GM12891 (cell line): ENCODE measurements at places on chromosomes 1 and 21.

- no peak for DNase-seq
Measured at GRCh38 chr1:5670590-5671350, 321.5 kb downstream of the NPHP4 start.

DNA sequence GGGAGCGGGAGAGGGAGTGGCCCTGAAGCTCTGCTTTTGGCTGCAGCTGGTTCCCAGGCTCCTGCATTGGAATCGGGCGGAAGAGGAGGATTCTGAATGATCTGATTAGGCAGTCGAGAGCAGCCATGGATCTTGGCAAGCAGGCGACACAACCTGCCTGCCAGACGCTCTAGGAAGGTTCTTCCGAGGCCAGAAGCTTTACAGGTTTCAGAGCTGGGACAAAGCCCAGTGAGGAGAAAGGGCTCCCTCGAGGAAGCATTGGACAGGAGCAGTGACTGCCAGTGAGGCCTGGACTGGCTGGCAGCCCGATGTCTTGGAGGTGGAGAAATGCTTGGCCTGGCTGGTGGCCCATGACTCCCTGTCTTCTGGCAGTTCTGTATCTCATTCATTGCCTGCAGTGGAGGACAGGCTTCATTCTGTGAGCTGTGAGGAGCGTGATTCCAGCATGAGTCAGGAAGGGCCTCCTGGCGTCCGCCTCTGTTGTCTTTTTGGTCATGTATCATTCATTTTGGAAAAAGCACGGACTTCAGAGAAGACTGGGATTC lies 132.7 kb upstream of the IPO9 start:
- no peak for DNase-seq

DNA sequence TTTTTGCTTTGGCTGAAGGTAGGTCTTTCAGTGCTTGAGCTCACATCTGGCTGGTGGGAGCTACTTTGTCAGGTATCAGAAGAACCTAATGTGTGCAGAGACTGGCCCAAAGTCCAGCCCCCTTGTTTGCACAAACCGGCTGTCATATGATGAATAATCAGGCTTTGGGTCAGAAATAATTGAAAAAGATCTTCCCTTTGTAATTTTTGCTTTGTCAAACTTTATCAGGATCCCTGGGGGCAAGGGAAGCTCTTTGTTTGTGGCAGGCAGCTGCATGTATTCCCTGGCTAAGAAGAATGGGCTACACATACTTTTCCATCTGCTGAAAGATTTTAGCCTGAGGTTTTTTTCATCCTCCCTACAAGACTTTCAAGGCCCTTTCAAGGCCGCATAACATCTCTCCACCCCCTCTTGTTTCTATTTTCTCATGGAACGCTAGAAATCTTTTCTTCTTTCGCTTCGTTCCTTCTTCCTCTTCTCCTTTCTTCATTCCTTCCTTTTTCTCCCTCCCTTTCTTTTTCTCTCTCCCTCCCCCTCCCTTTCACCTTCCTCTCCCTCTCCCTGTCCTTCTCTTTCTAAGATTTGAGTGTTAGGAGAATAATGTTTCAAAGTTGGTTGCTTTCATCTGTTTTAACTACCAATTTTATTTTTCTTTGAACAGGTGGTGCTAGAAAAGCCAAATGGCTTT lies 25.5 kb downstream of the TUFT1 start:
- DNase-seq = no peak

GRCh38 chr1:220892086-220892376 lies 12.8 kb downstream of the HLX start:
- DNase-seq = no peak

DNA sequence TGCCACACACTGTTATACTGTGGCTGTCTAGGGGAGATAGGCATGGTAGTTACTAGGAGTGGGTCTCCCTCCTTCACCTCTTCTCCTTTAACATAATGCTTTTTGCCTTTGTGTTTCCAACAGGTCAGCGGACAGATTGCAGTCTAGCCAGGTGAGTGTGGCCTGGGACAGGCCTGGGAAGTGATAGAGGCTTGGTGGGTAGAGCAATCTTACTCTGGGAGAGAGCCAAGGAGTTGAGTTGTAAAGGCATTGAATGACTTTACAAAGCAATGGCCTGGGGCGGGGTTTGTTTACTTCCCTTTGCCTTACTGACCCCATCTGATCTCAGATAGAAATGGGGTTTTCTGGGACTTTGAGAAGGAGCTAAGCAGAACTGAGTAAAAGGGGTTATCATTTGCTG lies 51.0 kb upstream of the IKBKE start:
- no peak for DNase-seq

- DNase-seq = peak; percentile 81
Measured at GRCh38 chr1:109643385-109644230, 12.3 kb upstream of the GSTM4 start.

DNA sequence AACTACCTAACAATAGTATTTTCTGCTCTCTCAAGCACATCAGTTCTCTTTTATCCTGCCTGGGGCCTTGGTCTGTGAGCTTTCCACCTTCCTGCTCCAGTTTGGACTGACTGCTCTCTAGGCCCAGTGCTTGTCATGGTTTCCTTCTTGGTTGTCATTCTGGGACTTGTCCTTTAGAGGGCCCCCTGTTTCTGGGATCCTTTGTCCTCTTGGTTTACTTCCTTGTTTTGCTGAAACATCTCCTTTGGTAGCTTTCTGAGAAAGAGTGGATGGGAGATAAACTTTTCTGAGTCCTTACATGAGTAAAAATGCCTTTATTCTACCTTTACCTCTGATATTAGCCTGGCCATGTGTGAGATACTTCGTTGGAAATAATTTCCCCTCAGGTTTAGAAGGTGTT lies 4.7 kb downstream of the SLC1A7 start:
- DNase-seq = no peak

DNA sequence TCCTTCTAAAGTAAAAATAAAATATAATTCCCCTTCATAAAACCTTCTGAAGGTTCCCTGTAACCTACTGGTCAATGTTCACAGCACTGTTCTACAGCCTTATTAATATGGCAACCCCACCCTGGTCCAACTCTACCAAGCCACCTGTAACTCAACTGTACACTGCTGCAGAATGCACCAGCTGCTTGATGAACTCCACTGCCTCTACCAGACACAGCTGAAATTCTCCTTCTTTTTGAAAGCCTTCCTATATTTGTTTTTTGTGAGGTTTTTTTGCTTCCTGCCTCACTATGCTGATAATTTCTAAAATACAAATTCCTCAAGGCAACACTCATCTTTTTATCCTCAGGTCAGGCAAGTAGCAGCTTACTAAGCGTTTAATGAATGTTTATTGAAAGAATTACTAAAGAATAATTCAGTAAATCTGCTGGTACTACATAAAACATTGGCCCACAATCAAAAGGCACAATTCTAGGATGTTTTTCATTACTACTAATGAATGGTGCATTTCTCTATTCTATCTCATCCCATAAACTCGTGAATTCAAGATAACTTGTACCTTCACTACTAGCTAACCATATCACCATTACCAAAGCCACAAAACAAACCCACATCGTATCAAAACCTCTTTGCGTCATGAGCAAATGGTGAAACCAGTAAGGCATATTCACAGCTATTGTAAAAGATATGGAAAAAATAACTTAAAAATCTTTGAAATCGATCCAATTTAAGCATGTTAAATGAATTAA lies 2.4 kb downstream of the SSX2IP start:
- no peak for DNase-seq

- no peak for DNase-seq
Measured at GRCh38 chr1:22592919-22593790, 29.9 kb downstream of the EPHA8 start.

GRCh38 chr1:209455661-209456358 lies 127.7 kb upstream of the CAMK1G start:
- no peak for DNase-seq
